ENCODE measurements at places on chromosomes 4 and X.
A peak's percentile ranks its signal among the peaks of the same experiment; 100 is the strongest.

DNA sequence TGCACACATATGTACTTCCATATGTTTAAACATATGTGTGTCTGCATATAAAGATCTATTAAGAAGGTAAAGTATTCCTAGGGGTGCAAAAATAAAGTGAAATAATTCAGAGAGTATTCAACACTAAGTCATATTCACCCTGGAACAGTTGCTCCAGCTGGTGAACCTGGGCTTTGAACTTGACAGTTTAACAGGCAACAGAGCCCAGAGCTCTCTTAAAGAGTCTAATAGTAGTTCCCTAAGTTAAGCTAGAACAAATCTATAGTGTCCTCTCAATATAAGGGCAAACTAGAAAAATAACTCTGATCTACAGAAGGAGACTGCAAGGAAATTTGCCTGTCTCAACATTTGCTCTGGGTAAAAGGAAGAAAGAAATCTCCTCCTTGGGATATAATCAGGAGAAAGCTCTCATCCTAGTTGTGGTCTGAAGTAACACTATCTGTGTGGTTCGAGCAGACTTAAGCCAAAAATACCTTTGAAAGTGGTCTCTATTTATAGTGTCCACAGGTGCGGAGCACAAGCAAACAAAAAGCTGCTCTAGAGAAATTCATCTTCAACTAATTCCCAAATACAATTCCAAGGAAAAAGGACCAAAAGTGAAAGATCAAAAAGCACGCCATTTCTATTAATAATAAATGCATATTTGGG lies 29.9 kb downstream of the VEGFC start:
- no peak for DNase-seq

GRCh38 chr4:183867247-183867646 lies 37.9 kb upstream of the STOX2 start:
- DNase-seq = no peak

- peak; percentile 68 for DNase-seq
Observed at GRCh38 chr4:76197971-76198410, 15.6 kb downstream of the SCARB2 start.

DNA sequence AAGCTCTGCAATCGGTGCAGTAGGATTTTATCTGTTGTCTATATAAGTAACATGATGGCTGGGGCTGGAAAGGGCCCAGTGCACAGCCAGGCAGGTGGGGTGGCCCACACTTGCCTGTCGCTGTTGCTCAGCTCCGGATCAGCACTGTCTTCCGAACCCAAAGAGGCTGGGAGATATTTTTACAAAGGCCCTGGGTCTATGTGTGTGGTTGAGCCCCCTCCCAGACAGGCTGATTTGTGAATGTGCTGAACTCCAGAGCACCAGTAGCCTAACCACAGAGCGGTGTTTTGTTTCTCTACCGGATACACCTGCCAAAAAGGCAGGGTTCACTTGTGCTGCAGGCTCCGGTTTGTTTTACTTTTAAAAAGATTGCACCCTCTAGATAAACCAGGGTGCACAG lies 33.5 kb upstream of the CHRNA9 start:
- no peak for DNase-seq

- DNase-seq = no peak
Observed at GRCh38 chr4:67346654-67347053, 198.6 kb downstream of the CENPC start.

Data from fibroblast of mammary gland (primary cell).